ENCODE measurements at places on chromosomes 6 and 20. TPM values are rescaled to one million over a fixed set of nuclear protein-coding genes. Genes with fewer than 3 reads are reported as not detected.

GRCh38 chr20:64245746-64246595, 9.6 kb upstream of the PCMTD2 start:
- no peak for DNase-seq

DNA sequence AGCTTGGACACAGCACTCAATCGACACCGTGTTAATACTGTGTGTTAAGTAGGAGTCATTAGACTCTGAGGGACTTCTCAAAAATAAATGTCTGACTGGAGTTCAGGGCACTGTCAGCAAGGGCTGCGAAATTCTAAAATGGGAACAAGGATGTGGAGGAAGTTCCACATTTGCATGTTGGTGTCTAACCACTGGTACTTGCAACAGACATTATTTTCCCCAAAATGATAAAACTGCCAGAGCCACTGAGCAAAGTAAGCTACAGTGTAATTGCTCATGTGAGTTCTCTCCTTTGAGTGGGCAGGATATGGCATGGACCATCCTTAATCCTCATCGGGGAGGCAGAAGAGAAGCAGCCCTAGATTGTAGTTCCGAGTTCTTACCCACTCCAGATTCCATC, 215.9 kb downstream of the SLC24A3 start:
- no peak for DNase-seq

DNA sequence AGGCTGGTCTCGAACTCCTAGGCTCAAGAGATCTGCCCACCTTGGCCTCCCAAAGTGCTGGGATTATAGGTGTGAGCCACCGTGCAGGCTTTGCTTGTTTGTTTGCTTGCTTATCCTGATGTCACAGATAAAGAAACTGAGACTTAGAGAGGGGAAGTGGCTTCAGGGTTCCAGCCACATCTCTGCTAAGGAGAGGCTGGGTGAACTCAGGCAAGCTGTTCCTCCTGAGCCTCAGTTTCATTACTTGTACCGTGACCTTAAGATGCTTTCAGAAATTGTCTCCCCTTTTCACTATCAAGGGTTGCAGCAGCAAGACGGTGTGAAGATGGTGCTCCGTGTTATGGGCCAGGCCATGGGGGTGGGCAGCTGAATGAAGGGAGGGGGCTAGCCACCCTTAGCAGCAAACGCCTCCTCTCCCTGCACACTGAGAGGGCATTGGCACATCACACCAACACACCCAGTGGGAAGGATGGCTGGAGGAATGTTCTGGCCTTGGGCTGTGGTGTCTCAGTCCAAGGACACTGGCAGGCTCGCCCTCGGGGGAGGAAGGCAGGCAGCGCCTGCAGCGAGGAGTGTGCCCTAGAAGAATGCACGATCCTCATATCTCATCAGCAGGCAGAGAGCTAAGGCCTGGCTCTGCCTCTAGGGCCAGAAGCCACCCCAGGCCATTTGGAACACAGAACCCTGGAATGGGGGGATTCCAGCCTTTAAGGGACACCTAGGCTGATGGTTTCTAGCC, 48.2 kb upstream of the TLDC2 start:
- no peak for DNase-seq

DNA sequence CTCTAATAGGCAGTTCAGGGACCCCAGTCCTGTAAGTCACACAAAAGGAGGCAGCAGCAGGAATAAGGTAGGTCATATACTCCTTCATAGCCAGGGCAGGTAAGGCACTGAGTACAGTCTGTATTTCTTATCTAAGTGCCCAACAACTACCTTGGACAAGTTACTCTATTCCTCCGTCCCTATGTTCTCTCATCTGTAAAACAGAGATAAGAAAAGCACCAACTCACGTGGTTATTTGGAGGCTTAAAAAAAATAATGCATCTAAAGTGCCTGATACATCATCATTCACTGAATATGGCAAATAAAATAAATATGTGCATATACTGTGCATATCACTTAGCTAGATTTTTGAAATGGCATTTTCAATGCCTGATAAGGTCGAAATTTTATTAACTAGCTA, 298.1 kb upstream of the CDYL start:
- DNase-seq = no peak

DNA sequence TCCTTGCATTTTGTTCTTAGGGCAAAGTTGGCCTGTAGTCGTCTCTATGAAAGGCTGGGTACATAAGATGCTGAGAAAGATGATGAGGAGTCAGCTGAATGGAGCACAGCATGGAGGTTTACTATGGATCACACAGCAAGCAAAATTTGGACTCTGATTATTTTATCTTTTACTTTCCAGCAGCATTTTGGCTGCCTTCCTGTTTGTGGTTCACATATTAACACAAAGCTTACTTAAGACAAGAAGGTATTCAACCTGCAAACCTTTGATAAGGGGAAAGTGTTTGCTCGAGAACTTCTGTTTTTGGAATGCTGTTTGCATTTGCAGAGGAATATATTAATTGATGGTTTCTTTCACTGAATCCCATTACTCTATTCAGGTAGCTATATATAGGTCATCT, 103.1 kb upstream of the ENPP5 start:
- DNase-seq = no peak

GRCh38 chr6:139313784-139314545, 22.2 kb upstream of the TXLNB start:
- DNase-seq = no peak

- DNase-seq = no peak
Observed at GRCh38 chr6:38482466-38482865, 157.3 kb downstream of the BTBD9 start.

GRCh38 chr6:125004198-125004597, 42.0 kb downstream of the RNF217 start:
- DNase-seq = no peak

DNA sequence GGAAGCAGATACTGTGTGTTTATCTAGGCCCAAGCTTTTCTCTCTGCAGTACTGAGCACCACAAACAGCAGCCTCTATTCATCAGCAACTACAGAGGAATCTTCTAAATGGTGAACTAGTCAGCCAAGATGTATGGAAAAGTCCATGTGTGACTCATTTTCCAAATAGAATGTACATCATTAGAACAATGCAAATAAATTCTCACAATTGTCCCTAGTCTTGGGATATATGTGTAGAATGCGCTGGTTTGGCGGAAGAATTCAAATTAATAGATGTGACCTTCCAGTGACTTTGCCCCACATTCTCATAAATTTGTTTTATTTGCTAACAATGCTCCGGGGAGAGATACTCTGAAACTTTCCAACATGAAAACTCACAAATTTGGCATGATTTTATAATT, 436.2 kb downstream of the CBLN4 start:
- DNase-seq = peak; percentile 67

- no peak for DNase-seq
Observed at GRCh38 chr6:104201557-104201956, 658.2 kb downstream of the HACE1 start.

GRCh38 chr6:75098709-75099108, 107.1 kb downstream of the COL12A1 start:
- peak; percentile 96 for DNase-seq

GRCh38 chr20:45408646-45409213, 641 bp downstream of the DBNDD2 start:
- DNase-seq = peak; percentile 32

DNA sequence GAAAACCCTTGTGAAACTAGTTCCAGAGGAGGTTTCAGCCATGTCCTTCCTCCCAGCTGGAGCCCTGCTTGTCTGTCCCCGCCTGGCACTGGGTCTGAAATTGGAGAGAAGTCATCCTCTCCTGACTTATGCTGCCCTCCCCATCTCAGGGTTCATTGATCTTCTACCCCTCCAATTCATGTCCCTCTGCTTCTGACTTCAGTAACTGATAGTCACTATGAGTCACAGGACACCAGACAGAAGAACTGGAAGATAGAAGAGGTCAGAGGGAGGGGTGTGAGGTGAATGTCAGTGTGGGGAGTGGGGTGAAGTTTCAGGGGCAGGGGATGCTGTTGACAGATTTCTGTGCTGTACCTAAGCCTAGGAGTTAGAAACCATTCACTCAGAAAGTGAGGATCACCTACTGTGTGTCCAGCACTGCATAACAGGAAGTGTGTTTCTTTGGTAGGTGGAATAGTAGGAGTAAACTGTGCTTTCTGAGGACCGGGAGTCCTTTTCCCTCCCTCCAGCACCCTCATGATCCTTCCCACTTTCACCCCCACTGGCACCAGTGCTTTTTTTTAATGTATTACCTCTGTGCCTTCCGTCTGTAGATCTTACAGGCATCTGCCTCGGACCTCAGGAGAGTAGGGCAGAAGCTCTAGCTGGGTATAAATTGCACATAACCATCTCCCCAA, 627 bp upstream of the RPP21 start:
- DNase-seq = peak; percentile 9

DNA sequence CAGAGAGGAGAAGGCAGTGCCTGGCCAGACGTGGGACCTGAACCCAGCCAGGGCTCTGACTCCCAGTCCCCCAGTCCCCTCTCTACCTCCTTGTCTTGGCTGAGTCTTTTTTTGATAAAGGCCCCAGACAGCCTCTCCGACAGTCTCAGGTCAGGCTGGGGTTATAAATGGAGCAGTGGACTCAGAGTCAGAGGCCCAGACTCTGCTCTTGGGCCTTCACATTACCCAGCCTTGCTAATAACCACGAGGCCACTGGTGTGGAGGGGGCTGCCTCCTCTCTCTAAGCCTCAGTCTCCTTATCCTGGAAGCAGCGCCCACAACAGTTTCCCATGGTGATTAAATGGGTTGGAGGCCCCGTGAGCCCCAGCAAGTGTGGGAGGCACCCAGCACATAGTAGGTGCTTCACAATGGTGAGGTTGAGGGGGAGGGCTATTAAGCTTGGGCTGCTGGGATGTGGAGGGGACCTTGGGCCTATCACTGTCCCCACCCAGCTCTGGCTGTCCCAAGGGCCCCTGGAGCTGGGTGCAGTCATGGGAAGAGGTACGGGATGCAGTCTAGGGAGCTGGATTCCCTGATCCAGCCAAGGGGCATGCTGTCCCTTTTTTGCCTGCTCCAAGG, 35.7 kb downstream of the TGM2 start:
- no peak for DNase-seq

- DNase-seq = peak; percentile 89
Observed at GRCh38 chr6:30541515-30542403, 14.5 kb downstream of the GNL1 start.

GRCh38 chr6:20092071-20092566, 120.2 kb downstream of the MBOAT1 start:
- peak; percentile 60 for DNase-seq

DNA sequence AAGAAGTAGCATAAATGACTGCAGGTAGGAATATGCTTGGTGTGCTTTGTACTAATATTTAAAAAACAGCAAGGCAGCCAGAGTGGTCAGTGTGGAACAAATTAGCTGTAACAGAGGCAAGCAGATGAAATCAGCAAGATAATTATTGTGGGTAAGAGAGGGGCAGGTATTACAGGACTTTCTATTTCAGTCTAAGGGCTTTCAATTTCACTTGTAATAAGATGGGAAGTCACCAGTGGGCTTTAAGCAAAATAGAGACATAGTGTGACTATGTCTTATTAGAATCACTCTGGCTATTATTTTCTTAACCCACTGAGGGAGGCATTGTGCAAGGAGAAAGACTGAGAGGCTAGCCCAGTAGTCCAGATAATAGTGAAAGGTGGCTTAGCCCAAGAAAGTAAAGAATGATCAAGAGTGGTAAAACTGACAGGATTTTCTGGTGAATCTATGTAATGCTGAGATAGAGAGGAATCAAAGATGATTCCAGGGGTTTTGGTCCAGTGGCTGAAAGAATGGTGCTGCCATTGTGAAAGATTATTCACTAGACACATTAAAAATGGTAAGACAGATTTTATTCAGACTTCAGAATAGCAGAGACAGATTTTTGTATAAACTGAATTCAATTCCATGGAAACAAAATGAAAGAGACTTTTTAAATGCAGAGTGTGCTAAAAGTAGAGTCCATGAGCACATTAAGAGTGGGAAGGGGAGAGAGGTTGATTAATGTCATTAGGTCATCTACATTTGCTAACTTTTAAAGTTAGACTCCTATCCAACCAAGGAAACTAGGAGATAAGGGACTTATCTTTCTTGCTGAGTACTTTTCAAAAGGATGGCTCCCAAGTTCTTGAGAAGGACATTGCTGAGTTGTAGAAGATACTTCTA, 1136.0 kb downstream of the HACE1 start:
- no peak for DNase-seq

DNA sequence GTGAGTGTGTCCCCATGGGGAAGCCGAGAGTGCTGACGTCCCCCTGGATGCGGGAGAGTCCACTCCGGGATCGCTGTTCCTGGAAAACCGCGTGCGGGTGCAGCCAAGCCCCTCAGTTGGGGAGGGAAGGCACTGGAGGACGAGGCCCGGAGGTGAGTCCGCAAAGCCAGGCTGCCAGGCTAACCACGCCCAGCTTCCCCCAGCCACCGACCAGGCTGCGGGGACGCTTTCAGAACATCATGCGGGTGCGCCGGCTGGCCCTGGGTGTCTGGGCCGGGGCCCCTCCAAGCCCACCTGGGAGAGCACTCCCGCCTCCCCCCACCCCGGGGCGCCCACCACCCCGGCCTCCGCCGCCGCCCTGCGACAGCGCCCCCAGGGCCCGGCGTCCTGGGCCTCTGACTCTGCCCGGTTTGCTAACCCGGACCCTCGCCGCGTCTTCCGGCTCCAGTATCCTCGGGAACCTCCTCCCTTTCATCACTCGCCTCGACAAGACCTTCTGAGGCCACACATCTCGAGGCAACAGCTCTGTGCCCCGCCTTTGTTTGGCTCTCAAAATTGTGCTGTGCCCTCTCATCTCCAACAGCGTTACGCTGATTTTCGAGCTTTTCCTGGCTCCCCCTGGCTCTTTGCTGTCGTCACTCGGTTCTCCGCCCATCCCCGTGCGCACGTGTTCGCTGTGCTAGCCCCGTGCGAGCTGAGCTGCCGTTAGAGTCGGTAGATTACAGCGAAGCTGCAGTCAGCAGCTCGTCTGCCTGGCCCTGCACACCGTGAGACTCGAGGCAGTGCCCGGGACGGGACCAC, 47.1 kb upstream of the ENTPD6 start:
- DNase-seq = peak; percentile 71

DNA sequence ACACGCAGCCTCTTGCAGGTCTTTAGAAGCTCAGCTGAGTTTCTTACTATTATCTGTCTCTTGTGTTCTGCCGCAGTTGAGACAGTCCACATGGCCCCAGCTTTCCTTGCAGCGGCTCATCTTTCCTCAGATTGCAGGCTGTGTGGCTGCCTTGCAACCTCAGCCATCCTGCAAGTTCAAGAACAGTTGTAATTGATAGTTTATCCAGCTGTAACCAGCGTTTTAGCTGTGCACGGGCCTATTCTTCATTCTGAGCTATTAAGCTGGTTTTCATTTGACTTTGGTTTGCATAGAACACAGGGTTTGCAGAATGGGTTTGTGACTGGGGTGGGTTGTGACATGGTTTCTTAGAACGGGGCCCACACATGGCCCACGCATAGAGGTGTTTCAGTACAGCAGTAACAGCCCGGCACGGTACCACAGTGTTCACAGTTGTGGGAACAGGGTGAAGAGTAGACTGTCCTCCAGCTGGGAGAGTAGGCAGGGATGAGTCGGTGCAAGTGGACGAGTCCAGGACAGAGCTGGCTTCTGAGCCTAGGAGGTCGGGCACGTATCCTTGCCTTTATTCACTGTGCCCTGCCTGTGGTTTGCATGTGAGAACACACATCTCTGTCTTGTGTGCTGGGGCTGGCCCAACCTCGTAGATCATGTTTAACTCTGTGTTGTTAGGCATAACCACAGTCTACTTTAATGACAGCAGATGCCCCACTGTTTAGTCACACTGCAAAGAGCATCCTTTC, 89.2 kb downstream of the RPP40 start:
- peak; percentile 46 for DNase-seq

ZBTB22 gene
- 18.2 TPM for polyA plus RNA-seq

TSHZ2 gene
- 12.5 TPM for polyA plus RNA-seq

PRDM13 gene
- not detected for polyA plus RNA-seq

PDYN gene
- polyA plus RNA-seq = not detected

CDC40 gene
- 12.5 TPM for polyA plus RNA-seq
